Ovary (tissue), 10 donors: ENCODE measurements at places on chromosomes 13 and 19. TPM values are rescaled to one million over a fixed set of nuclear protein-coding genes. Genes with fewer than 3 reads are reported as not detected.

Gene ZNF296
- total RNA-seq = 0.26 TPM

Gene CPAMD8
- total RNA-seq = 8.0 TPM

Gene KIR2DL1
- total RNA-seq = not detected

Gene ZNF492
- total RNA-seq = 0.57 TPM

Gene GPALPP1
- 26.3 TPM for total RNA-seq

Gene ATXN8OS
- not detected for total RNA-seq
